Coronary artery (tissue), 2 donors: ENCODE measurements at places on chromosomes 3 and 15.

DNA sequence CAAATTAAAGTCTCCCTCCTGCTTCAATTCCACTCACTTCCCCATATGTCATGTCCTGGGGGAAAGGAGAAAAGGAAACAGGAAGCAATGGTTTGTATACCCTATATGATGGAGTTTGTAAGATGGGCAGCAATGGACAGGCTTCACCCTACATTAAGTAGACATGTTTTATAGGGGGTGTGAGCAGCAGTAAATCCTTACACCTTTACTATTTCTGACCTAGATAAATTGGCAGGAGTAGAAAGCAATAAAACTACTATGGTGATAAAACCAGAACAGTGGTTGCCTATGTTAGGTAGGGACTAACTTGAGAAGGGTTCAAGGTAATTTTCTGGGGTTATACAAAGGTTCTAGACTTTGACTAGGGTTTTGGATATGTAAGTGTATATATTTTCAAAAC, 301.7 kb downstream of the GBE1 start:
- no peak for DNase-seq

- DNase-seq = no peak
Observed at GRCh38 chr3:3771567-3771966, 27.7 kb upstream of the LRRN1 start.

DNA sequence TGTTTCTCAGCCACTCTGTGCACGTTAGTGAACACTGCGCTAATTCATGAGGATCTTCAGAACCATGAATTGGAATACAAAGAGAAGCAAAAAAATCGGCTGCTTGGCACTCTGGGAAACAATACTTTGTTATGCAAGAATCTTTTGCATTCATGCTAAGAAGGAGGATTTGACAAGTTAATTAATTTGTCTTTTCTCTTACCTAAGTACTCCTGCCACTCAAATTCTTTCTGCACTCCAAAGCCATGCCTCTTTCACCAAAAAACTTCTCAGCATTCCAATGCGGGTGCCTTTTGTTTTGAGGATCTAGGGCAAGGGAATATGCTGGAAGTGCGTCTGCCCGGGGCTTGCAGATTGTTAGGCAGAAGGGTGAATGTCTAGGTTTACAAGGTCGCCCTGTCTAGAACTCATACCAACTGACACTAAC, 11.3 kb upstream of the KAT2B start:
- no peak for DNase-seq

GRCh38 chr3:184380627-184381260, 890 bp downstream of the CHRD start:
- no peak for DNase-seq

DNA sequence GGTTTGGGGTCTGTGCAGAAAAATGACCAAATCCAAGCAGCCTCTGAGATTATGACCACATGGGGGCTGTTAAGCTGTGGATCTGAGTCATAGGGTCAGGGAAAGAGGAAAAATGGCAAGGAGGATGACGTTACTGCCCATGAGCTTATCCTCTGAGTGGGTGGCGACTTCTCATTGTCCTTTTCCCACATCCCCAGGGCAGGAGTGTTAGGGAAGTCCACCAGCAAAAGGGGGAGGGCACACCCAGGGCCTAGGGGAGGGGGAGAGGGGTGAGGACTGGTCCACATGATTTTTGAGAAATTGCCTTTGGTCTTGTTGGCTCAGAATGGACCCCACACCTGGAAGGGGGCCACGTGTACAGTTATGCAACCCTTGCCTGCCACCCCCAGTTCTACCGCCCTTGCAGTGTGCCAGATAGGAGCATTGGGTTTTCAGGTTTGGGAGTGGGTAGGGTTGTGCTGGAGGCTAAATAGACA, 2.6 kb downstream of the CD276 start:
- no peak for DNase-seq

- DNase-seq = no peak
Observed at GRCh38 chr15:44033894-44034293, 161.2 kb downstream of the FRMD5 start.

DNA sequence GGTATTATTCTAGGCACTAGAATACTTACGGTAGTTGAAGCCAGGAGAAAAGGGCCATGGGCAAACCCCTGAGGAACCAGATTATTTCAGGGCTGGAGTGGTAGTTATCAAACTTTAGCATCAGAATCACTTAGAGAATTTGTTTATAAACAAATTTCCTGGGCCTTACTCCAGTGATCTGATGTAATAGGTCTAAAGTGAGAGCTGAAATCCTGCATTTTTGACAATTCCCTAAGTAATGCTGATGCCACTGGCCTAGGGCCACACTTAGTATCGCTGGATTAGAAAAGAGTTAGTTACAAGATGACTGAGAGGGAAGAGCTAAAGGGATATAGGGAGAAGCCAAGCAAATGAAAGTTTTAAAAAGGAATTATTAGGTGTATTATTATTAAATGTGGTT, 412.5 kb upstream of the THRB start:
- no peak for DNase-seq

- DNase-seq = no peak
Observed at GRCh38 chr15:99603828-99604227, 38.0 kb downstream of the MEF2A start.

DNA sequence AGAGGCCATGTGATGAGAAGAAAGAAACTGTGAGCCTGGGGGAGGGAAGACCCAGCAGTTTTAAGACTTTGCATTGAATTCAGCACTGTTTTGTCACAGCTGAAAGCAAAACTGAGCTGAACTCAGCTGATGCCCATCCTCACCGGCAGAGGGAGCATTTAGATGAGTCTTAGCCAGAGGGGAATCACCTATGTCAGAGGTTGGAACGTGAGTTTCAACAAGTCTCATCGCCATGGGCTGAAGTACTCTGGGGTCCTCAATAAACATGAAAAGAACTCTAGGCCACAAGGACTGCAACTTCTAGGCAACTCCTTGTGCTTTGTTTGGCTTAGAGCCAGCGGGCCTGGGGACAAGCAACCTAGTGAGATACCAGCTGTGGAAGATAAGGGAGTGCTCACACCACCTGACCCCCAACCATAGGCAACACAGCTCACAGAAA, 324.5 kb downstream of the TBL1XR1 start:
- DNase-seq = no peak

DNA sequence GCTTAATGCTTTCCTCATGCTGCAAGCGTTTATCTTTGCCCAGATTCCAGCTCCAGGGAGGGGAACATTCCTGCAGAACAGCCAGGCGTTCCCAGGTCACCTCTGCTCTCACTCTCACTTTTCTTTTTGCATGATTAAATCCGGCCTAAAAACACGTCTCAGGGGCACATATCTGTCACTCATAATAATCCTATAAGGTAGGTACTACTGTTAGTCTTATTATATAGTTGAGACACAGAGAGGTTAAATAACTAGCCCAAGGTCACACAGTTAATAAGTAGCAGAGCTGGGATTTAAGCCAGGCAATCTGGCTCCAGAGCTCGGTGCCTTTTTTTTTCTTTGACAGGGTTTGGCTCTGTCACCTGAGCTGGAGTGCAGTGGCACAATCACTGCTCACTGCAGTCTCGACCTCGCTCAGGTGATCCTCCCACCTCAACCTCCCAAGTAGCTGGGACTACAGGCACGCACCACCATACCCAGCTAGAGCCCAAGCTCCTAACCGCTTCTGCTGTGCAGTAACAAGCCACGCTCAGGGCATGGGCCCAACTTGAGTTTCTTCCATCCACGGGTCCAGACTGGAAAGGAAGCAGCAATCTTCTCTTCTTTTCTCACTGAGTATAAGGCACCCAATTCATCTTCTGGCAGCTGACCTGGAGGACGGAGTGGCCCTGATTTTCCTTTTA, 96.5 kb downstream of the LIPC start:
- no peak for DNase-seq

- DNase-seq = no peak
Observed at GRCh38 chr3:177461765-177462164, 264.5 kb upstream of the TBL1XR1 start.

GRCh38 chr3:188691004-188691403, 480.8 kb upstream of the TPRG1 start:
- no peak for DNase-seq

GRCh38 chr3:12559520-12559919, 2.6 kb downstream of the MKRN2 start:
- no peak for DNase-seq

DNA sequence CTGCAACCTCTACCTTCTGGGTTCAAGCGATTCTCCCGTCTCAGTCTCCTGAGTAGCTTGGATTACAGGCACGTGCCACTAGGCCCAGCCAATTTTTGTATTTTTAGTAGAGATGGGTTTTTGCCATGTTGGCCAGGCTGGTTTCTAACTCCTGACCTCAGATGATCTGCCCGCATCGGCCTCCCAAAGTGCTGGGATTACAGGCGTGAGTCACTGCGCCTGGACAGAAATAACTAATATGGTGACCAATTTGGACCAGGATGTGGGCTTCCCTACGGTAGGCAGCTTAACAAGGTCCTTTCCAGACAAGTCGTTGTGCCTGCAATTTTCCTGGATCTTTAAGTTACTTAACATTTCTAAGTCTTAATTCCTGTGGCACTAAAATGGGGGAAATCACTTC, 14.8 kb downstream of the WDR53 start:
- DNase-seq = no peak

DNA sequence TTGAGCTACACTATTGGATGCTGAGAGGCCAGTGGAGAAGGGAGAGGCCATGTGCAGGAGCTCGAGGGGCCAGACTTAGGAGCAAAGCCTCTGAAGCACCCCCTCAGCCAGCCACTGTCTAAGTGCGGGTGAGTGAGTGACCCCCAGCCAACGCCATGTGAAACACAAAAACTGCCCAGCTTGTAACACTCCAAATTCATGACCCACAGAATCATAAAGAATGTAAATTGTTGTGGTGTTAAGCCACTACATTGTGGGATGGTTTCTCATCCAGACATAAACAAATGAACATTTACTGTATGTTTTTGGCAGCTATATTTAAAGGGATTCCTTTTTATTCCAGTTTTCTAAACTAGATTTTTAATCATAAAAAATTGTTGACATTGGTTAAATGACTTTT, 27.2 kb upstream of the TMEM158 start:
- no peak for DNase-seq

DNA sequence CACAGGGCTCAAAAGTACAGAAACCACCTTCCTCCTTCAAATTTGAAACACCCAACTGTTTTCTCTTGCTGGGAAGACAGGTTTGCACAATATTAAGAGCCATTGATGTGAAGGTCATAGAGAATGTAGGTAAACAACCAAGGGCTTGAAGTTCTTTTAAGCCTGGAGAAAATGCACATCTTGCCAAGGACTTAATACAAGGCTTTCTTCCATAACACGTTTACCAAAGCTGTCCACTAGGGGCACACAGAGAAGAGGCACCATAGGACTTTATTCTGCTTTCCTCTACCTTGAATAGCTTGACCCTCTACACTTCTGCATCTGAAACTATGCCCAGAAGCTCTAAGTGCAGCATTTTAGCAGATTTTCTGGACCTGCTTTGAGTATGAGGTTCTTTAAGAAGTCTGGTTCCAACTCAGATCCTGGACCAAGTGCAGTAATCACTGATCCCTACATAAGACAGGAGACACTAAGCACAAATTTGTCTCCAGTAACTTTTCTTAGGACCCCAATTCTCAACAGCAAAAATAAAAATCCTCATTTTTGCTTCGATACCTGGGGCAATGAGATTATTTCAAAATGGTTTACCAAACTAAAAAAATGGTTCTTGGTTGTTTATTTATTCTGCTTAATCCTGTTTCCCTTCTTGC, 138.0 kb downstream of the FBN1 start:
- no peak for DNase-seq

GRCh38 chr3:40713795-40714194, 189.0 kb downstream of the ZNF621 start:
- DNase-seq = no peak

- DNase-seq = no peak
Observed at GRCh38 chr15:25883463-25884259, 20.5 kb upstream of the ATP10A start.

GRCh38 chr3:43418601-43419272, 132.4 kb downstream of the SNRK start:
- no peak for DNase-seq

DNA sequence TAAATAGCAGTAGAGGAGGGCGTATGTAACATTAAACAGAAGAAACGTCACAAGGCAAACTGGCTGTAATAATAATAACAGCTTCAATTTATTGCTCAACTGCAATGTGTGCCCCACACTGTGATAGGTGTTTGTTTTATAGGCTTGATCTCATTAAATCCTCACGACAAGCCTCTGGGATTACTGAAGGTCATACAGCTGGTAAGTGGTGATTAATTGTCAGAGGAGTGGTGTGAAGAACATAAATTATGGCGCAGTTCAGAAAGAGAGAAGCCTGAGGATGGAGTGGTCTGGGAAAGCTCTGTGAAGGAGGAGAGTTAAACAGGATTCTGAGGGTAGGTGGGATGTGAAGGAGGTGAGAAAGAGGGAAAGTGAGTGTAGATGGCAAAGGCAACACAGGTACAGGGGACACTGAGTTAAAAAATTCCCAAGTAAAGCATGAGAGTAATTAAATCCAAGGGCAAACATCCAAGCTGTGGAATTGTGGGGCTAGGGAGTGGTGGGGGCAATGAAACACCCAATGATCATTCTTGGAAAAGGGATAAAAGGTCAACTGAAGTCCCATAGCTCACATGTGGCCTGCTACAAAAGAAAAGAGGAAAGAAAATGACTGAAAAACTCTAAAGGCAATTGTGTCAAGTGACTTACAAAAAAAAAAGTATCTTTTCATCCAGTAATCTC, 16.5 kb upstream of the GLCE start:
- DNase-seq = no peak

- DNase-seq = no peak
Observed at GRCh38 chr15:55573224-55573623, 14.9 kb downstream of the PYGO1 start.

DNA sequence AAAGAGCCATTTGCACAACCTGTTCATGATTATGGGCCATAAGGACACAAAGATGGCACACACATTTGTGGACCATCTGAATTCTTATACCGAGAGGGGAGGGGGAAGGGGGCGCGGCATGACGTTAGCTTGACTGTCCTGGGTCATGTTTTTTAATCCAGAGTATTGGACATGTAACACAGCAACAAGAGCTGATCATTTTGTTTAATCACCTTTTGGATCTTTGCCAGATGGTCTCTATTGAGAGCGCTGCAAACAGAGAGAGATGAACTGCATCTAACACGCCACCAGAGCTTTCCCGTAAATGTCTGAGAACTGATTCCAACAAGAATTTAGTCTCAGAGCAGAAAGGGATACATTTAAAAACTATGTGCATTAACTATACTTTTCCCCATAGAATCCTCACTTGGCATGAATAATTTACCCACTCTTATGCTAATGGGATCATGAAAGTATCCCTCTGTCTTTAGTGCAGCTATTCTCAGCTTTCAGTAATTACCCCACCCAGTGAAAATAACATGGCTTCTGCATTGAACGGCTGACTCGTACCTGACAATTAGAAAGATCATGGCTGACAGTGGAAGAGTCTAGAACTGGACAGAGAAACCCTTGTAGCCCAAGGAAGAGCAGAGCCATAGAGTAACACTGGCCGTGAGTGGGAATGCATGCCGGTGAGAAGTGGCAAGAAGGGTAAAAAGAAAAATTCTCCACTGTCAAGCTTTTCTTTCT, 22.6 kb downstream of the MEIS2 start:
- DNase-seq = no peak

GRCh38 chr3:18215639-18216038, 209.5 kb downstream of the SATB1 start:
- DNase-seq = no peak

GRCh38 chr3:69872783-69873378, 126.7 kb upstream of the SAMMSON start:
- no peak for DNase-seq
